ENCODE measurements at places on chromosomes 7 and 10.

DNA sequence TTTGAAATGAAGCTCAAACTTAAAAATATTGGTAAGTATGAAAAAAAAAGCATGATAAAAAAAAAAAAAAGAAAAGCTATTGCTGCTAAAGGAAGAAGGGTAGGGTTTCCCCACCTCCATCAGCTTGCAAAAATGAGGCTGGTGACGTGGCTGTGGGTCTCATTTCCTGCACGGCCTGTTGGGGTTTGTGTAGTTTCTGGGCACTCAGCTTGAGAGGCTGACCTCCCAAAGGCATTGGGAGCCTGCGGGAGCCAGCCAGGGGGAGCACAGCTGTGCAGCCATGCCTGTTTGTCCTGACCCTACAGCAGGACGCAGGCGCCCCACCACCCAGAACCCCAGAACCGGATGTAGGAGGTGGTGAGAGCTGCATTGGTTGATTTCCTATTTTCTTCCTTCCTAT is 48.8 kb upstream of the CARD11 start:
- DNase-seq = peak; percentile 78

DNA sequence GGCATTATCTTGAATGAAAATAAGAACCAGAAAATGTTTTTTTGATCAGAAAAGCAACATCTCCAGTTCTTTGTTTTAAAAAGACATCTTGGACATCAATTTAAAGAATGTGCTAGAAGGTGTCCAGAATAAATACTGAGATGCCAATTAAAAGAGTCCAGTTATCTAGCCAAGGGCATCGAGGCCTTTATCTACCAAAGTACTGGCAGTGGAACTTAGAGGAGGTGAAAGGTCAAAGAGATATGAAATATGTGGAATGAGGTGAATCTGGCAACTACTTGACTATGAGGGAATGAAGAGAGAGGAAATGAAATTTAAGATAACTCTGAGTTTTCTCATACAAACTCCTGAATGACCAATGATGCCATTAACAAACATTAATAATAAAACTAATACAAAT is 154.3 kb upstream of the GNAI1 start:
- DNase-seq = no peak

DNA sequence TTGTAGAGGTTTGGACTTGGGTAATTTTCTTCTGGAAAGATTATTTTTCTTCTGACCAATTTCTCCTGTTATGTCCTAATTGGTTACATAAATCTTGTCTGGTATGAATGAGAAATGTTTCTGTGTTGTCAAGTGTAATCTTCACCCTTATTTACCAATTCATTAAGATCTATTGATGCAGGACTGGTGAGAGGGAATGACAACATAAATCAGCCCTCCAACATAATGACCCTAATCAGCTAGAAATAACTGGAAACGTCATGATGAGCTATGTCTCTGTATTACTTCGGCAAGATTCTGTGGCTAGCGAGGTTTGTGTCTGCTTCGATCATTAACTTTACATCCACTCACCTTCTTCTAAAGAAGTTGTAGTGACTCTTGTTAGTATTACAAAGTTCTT is 3.5 kb downstream of the FOXP2 start:
- DNase-seq = no peak

DNA sequence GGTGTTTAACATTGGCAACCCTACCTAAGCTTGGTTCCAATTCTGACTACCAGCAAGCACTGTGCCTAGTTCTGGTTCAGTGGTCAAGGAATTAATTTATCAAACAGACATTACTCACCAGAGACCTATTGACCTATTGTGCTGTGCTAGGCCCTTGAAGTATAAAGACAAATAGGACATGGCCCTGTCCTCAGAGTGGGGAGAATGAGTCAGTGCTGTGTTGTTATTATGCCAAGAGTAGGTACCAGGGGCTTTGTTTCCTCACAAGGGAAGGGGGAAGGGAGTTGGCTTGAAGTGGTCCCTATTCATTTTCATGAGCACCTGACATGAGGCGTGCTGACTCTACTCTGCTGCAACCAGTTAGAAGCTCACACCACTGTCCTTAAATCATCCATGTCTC is 62.6 kb upstream of the PLPP4 start:
- DNase-seq = no peak

GRCh38 chr7:158053183-158053915 is 534.3 kb downstream of the PTPRN2 start:
- no peak for DNase-seq

- DNase-seq = no peak
Measured at GRCh38 chr10:69287181-69287580, 8.9 kb downstream of the HK1 start.

DNA sequence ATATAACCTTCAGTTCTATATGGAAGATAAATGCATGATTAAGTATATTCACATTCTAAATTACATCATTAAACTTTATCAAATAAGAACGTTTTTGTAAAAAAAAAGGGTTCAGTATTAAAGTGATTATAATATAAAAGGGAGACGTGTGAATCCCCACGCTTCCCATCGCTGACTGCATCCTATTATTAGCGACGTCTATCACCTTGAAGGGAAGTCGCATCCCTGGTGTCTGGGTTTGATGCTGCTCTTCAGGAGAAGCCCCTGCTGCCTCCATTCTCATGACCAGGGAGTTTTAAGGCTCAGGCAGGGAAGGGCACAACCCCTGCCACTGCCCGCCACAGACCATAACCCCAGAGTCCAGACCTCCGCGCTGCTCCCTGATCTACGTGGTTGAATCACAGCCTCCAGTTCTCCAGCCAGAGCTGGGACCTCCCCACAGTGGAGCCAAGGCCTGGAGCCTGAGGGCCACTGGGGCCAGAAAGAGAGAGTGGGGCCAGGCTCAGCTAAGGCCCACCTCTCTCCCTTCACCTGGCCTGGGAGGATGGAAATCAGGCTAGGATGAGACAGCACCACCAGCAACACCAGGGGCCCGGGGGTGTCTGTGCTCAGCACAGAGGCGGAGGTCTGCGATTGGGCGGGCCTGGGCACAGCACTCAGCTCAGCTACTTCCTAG is 130.6 kb downstream of the TCERG1L start:
- no peak for DNase-seq

GRCh38 chr7:107838816-107839565 is 36.0 kb upstream of the SLC26A3 start:
- DNase-seq = no peak

- no peak for DNase-seq
Measured at GRCh38 chr10:124939290-124939689, 2.6 kb upstream of the ZRANB1 start.

DNA sequence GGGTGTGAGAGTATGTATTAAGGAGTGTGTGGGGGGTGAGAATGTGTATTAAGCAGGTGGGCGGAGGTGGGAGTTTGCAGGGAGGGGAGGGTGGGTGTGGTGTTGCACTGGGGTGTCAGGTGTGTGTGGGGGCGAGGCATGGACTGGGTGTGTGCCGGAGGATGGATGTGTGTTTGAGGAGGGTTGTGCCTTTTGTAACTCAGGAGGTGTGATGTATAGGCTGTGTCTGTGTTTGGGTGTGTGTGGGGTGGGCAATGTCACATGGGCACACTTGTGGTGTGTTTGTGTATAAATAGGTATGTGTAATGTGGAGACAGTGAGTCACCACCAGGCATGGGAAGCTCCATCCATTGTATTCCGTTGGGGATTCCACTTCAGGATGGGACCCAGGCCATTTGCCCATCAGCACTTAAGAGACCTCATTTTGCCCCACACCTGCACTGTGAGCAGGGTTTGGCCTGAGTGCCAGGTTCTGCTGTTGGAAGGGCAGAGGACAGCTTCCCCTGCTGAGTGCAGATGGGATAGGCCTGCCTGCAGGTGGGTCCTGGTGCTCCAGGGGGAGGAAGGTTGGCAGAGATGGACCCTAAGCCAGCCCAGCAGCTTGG is 5.8 kb downstream of the UNC5B start:
- no peak for DNase-seq

DNA sequence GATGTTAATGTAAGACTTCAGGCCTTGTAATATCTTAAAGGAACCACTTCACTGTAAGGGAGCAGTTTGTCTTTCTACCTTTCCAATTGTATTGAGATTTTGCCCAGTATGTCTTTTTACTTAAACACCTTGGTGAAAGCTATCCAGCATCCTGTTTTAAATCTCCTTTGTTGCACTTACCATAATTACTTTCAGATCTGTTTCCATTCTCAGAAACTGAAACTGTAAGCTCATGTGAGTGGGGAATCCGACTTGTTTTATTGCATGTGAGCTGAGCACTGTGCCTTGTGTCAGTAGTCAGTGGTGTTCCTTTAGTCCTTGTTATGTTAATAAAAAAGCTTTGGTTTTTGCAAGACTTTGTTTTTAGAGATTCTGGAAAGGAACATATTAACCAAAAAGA is 42.2 kb downstream of the BMPR1A start:
- peak; percentile 67 for DNase-seq

- DNase-seq = no peak
Measured at GRCh38 chr10:6713716-6714115, 133.6 kb upstream of the PRKCQ start.

GRCh38 chr7:155763691-155764437 is 48.4 kb downstream of the SHH start:
- DNase-seq = peak; percentile 67

DNA sequence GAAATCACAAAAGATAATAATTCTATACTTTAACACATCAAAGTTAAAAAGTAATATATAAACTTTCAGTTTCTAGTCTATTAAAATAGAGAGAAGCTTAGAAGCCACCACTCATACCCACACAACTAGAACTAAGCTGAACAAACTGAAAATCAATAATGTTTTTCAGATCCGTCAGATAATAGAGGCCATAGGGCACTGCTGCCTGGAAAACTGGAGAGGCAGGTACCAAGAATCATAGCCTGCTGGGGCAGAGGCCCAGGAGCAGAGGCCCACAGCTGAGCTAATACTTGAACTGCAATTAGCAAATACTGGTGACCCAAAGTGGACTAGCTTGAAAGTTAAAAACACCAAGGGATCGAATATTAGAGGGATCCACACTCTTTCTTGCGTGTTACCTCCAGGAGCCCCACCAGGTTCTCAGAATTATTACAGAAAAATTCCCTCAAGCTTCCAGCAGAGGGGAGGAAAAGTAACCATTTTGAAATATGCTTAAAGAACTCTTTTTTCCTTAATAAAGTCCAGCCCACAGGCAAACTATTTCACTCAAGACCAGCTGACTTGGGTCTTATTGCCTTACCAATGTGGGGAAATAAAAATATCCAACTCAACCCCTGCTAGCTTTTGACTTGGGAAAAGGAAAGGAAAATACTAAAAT is 774.1 kb upstream of the IGFBP3 start:
- no peak for DNase-seq

DNA sequence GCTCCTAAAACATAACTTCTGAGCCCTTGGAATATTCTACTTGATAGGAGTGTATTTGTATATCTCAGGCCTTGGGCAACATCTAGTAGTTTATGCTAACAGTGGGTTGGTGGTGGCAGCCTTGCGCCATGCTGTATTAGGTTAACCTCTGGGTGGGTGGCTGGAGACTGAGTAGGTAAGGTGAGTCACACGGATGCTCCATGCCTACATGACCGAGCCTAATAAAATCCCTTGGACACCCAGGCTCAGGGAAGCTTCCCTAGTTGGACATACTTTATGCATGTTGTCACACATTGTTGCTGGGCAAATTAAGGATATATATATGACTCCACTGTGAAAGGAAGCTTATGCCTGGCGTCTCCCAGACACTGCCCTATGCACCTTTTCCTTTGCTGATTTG is 6.0 kb upstream of the DAGLB start:
- no peak for DNase-seq

DNA sequence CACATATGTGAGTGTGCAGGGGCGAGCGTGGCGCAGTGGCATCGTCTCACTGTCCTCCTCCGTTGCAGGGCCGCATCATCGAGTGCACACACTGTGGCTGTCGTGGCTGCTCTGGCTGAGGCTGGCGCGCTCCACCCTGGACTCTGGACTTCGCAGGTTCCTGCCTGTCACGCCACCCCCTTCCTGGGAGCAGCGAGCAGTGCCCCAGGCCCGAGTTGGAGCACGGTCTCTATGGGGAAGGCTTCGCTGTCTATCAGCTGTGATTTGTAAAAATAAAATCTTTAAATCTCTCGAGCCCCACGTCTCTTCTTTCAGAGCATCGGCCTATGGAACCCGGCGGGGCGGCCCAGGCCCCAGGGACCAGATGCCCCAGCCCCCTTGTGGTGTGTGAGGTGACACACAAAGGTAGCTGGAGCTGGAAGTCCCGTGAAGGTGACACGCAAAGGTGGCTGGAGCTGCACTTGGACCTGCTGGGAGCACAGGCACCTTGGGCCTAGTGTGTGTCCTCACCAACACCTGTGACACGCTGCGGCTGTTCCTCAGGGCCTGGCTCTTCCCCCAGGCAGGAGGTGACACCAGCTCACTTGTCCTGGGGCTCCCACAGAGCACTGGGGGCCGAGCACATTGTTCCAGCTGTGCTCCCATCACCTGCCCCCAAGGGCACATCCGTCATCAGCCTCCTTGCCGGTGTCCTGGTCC is 10.7 kb downstream of the BUD31 start:
- DNase-seq = no peak

GRCh38 chr10:80609331-80609730 is 71.6 kb downstream of the SH2D4B start:
- DNase-seq = no peak

GRCh38 chr7:135761751-135762488 is 13.3 kb upstream of the FAM180A start:
- DNase-seq = no peak

GRCh38 chr10:48419714-48420113 is 113.2 kb downstream of the MAPK8 start:
- DNase-seq = no peak

DNA sequence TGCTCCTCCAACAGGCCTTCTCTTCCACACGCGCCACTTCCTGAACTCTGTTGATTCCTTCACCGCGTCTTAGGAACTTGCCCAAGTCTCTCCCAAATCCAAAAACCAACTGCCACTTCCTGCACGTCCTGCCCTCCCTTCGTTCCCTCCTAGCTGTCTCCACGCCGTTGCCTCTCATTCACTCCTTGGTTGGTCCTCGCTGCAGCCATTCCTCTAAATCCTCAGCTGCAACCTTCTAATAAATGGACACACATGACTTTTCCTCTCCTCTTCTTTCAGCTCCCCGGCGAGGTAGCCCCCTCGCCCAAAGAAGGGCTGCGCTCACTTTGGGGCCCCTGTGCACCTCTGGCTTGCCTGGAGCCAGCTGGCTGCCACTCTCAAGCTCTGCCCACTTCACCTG is 110.2 kb downstream of the XRCC2 start:
- no peak for DNase-seq

GRCh38 chr10:119705434-119705831 is 20.4 kb upstream of the INPP5F start:
- peak; percentile 82 for DNase-seq

DNA sequence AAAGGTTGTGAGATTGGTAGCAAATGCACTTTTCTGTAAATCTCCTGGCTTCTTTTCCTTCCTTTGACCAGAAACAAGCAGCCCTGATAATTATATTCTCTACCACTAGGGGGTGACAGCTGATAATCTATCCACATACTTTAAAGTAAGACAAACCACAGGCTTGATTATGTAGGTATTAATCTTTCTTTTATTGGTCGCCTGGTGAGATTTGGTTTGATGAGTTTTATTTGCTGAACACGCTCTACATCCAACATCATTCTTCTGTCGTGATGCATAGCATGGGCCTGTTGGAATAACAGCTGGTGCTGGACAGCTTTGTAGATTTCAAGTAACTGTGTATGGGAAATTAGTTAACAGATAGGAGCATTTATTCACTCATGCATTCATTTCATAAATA is 63.5 kb downstream of the ZNF365 start:
- no peak for DNase-seq
